ENCODE measurements at places on chromosomes 7 and 10.

- H3K4me3 ChIP-seq, result no peak overlapping the region
- no peaks in the 10 kb centered on the region for H3K27me3 ChIP-seq
- DNase-seq, result no peak
Observed at GRCh38 chr10:75655791-75656451, 224.5 kb downstream of the LRMDA start.

DNA sequence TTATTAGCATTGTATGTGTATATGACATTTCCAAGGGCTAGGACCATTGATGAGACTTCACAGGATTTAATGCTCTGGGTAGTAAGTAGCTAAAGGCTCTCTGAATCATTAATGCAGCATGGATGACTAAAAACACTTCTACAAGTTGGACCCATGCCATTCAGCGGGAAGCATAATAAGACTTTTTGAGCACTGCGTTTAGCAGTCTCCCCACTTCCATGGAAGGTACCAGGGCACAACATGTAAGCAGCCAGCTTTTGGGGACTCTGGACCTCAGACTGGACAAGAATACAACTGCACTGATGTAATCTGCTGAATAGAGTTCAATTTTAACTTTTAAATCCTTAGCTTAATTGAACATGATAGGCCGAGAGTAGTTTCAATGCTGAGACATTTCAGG lies 191.7 kb upstream of the IMMP2L start:
- no peak for DNase-seq
- no peaks in the 10 kb centered on the region for H3K27me3 ChIP-seq
- H3K4me3 ChIP-seq, result no peak overlapping the region
- H3K36me3 ChIP-seq, result peaks cover 4% of the 10 kb centered on the region

GRCh38 chr7:36279200-36279925 lies 110.3 kb upstream of the ANLN start:
- H3K27ac ChIP-seq, result peak overlapping the region; percentile 35
- H3K27me3 ChIP-seq, result no peaks in the 10 kb centered on the region
- H3K36me3 ChIP-seq, result no peaks in the 10 kb centered on the region
- no peak overlapping the region for H3K4me3 ChIP-seq
- DNase-seq, result no peak
- H3K4me1 ChIP-seq, result peaks cover 29% of the 10 kb centered on the region

DNA sequence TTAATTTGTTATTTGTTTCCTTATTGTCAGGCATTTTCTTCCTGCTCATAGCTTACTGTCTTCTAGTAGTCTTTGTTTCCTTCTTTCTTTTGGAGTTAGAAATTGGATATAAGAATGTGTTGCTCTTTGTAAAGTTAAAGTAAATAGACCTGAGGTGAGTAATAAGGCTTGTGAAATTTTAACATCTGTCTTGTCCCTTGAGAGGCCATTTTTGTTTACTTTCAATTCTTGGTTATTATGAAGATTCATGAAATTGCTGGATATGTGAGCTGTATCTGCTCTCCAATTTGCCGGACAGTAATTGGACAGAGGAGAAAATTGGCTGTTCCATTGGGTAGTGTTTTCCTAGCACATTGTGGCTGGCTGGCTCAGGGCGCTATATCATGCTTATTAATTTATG lies 260.7 kb downstream of the EXOC4 start:
- H3K4me3 ChIP-seq, result no peak overlapping the region
- DNase-seq, result no peak
- no peaks in the 10 kb centered on the region for H3K4me1 ChIP-seq

GRCh38 chr7:630539-630938 lies 96.0 kb upstream of the DNAAF5 start:
- no peak for DNase-seq
- H3K4me3 ChIP-seq, result no peak overlapping the region
- no peaks in the 10 kb centered on the region for H3K27me3 ChIP-seq
- no peaks in the 10 kb centered on the region for H3K36me3 ChIP-seq
- no peaks in the 10 kb centered on the region for H3K4me1 ChIP-seq

DNA sequence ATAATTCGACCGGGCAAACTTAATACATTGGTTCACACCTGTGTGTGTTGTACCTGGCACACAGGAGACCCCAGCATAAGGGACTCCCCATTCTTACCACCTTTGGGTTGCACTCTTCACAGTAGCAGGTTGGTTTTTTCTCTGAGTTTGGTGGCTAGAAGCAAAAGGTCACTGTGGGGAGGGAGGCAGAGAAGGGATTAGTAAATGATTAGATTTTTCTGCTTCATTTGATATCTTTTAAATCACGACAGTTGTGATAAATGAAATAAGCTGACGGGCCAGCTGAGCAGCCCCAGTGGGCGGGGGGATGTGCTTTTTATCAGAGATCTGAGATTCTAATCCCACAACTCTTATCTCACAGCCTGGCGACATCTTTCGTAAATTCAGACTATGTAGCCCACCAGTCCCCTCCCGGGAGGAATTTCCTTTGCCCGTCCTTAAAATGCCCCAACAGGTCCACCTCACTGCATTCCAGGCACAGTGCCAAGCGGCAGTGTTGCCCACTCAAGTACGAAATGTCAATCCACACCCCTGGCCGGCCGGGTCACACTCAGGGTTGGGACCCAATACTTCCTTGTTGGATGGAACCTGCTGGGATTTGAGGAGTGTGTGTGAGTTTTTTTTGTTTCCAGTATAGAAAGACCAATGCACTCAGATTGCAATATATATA lies 10.5 kb upstream of the KCP start:
- no peaks in the 10 kb centered on the region for H3K4me1 ChIP-seq
- no peak overlapping the region for H3K4me3 ChIP-seq
- H3K27me3 ChIP-seq, result peaks cover 10% of the 10 kb centered on the region
- no peaks in the 10 kb centered on the region for H3K36me3 ChIP-seq

DNA sequence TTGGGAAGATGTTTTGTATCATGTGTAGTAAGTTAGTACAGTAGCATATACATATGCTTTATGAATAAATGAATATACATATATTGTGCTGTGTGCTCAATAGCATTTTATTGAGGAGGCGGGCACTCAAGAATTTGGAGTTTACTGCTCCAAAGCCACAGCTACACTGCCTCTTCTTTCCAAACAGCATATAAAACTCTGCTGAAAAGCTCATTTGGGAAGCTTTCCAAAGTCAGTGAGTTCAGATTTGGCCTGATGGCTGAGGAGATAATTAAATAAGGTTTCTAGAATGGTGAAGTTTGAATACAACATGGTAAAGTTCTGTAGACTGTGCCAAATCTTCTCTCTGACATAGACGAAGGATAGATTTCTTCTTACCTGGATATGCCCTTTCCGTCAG lies 29.8 kb downstream of the CDK1 start:
- no peak overlapping the region for H3K27ac ChIP-seq
- H3K36me3 ChIP-seq, result no peaks in the 10 kb centered on the region
- H3K4me3 ChIP-seq, result no peak overlapping the region
- H3K4me1 ChIP-seq, result peaks cover 4% of the 10 kb centered on the region

GRCh38 chr7:124769136-124769535 lies 3.5 kb upstream of the GPR37 start:
- DNase-seq, result no peak
- H3K36me3 ChIP-seq, result no peaks in the 10 kb centered on the region
- no peak overlapping the region for H3K4me3 ChIP-seq

DNA sequence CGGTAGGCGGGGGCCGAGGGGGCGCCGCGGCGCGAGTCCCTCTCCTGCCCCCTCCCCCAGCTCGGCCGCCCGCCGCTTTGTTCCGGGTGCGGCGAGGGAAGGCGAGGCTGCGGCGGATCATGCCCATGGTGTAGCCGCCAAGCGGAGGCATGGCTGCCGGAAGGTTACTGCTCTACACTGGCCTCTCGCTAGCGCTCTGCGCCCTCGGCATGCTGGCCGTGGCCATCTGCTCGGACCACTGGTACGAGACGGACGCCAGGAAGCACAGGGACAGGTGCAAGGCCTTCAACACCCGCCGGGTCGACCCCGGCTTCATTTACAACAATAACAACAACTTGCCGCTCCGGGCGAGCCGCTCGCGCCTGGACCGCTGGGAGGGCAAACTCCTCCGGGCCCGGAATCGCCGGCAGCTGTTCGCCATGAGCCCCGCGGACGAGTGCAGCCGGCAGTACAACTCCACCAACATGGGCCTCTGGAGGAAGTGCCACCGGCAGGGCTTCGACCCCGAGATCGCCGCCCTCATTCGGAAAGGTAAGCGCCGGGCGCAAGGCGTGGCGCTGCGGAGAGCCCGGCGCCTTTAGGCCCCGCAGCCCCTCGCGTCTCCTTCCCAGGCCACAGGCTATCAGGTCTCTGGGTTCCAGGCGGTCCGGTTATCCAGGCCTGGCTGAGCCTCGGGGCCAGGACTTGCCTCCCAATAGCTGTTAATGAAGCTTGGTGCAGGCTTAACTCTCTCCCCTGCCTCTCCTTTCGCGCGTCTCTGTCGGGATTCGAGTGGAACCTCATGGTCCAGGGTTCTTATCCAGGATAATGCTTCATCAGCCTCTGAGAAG lies 513 bp downstream of the TMEM178B start:
- H3K4me1 ChIP-seq, result peaks cover 15% of the 10 kb centered on the region
- H3K27me3 ChIP-seq, result peaks cover 39% of the 10 kb centered on the region
- H3K36me3 ChIP-seq, result no peaks in the 10 kb centered on the region
- peak overlapping the region; percentile 61 for H3K4me3 ChIP-seq
- no peak for DNase-seq

- peaks cover 11% of the 10 kb centered on the region for H3K4me1 ChIP-seq
- H3K27me3 ChIP-seq, result no peaks in the 10 kb centered on the region
- no peak overlapping the region for H3K27ac ChIP-seq
Observed at GRCh38 chr10:44706745-44707144, 204.4 kb upstream of the TMEM72 start.

GRCh38 chr7:15688911-15689310 lies 2.4 kb upstream of the MEOX2 start:
- DNase-seq, result no peak
- H3K27ac ChIP-seq, result no peak overlapping the region
- H3K27me3 ChIP-seq, result peaks cover 36% of the 10 kb centered on the region
- H3K4me1 ChIP-seq, result peaks cover 7% of the 10 kb centered on the region
- H3K36me3 ChIP-seq, result no peaks in the 10 kb centered on the region

- no peaks in the 10 kb centered on the region for H3K36me3 ChIP-seq
- no peak overlapping the region for H3K27ac ChIP-seq
- H3K4me1 ChIP-seq, result no peaks in the 10 kb centered on the region
- DNase-seq, result no peak
- no peak overlapping the region for H3K4me3 ChIP-seq
Observed at GRCh38 chr7:43379210-43379609, 203.7 kb upstream of the STK17A start.

DNA sequence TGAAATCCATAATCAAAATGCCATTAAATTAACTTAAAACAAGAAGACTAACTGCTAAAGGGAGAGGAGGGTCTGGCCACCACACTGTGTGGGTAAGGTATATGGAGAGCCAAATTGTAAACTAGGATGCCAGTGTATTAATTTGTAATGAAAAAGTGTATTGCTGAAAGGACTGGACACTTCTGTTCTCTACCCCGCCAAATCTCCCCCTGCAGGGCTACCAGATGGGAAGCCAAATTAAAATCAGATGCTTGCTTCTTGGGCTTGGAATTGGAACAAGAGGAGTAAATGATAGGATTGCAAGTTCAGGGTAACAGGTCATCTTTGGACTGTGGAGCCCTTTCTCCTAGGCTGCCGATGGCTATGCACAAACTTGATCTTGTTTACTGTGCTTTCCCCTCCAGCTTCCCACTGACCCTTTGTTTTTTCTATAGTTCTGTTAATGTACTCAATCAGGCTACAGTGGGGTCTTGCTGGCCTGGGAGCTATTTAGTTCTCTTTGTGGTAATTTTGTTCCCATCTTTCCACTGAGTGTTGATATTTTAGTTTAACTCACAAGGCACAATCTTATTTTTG lies 932.1 kb upstream of the C7orf33 start:
- no peaks in the 10 kb centered on the region for H3K36me3 ChIP-seq
- H3K4me1 ChIP-seq, result no peaks in the 10 kb centered on the region
- no peaks in the 10 kb centered on the region for H3K27me3 ChIP-seq
- H3K27ac ChIP-seq, result no peak overlapping the region
- no peak for DNase-seq

GRCh38 chr10:26242706-26243350 lies 26.3 kb downstream of the GAD2 start:
- peaks cover under 1% of the 10 kb centered on the region for H3K4me1 ChIP-seq
- H3K4me3 ChIP-seq, result no peak overlapping the region
- no peak overlapping the region for H3K27ac ChIP-seq
- H3K27me3 ChIP-seq, result no peaks in the 10 kb centered on the region
- H3K36me3 ChIP-seq, result no peaks in the 10 kb centered on the region
- no peak for DNase-seq

GRCh38 chr10:75803816-75804552 lies 372.6 kb downstream of the LRMDA start:
- no peaks in the 10 kb centered on the region for H3K4me1 ChIP-seq
- H3K27ac ChIP-seq, result no peak overlapping the region
- no peak for DNase-seq

DNA sequence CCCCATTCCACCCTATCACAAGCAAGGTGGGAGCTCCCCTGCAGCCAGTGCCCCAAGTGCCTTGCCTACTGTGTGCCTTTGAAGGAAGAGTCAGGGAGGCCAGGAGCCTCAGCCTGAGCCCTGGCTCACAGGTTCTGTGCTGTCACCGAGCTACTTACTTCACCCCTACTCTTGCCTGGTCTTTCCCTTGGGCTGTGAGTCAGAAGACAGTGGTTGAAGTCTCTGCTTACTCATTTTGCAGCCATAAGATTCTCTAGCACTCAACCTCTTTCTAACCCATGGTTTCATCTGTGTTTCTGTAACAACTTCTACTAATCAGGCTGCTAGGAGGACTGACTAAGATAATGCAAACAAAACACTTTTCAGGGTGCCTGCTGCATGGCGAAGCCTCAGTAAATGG lies 114.5 kb downstream of the PLCE1 start:
- H3K27ac ChIP-seq, result no peak overlapping the region
- no peak overlapping the region for H3K4me3 ChIP-seq
- peaks cover 8% of the 10 kb centered on the region for H3K4me1 ChIP-seq
- H3K27me3 ChIP-seq, result no peaks in the 10 kb centered on the region
- DNase-seq, result no peak

GRCh38 chr7:94514140-94514889 lies 4.7 kb downstream of the CASD1 start:
- DNase-seq, result no peak
- H3K27me3 ChIP-seq, result no peaks in the 10 kb centered on the region

DNA sequence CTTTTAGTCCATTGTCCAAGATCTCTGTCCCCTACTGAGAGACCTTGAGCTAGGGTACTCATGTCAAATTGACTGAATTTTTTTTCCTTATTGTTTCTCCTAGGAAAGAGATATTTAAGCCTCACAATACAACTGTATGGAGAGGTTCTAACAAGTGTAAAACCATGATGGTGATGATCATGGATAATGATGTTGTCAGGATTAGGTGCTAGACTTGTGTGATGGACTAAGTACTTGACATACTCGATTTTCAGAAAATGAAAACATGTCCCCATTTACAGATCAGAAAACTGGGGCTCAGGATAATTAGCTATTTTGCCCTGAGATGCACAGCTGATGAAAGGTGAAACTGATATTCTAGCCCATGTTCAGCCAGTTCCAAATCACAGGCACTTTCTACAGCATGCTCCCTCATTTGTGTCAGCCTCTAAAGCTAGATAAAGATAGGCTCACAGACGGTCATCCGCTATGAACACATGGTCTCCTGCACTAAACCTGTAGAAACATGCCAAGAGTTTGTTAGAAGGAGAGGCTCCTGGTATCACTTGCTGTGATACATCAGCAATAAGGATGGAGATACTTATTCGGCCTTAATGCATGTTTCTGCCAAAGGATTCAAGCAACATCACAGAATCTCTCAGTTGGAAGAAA lies 67.6 kb downstream of the CREB3L2 start:
- no peak overlapping the region for H3K27ac ChIP-seq
- no peaks in the 10 kb centered on the region for H3K27me3 ChIP-seq
- H3K4me1 ChIP-seq, result peaks cover 37% of the 10 kb centered on the region
- no peak overlapping the region for H3K4me3 ChIP-seq
- DNase-seq, result no peak

- H3K27ac ChIP-seq, result no peak overlapping the region
- no peaks in the 10 kb centered on the region for H3K4me1 ChIP-seq
- no peaks in the 10 kb centered on the region for H3K27me3 ChIP-seq
- H3K36me3 ChIP-seq, result no peaks in the 10 kb centered on the region
- DNase-seq, result no peak
- H3K4me3 ChIP-seq, result no peak overlapping the region
Observed at GRCh38 chr7:45606050-45606449, 31.9 kb downstream of the ADCY1 start.
